Stimulated activated CD4-positive, alpha-beta T cell treated with anti-CD3 and anti-CD28 coated beads, Interleukin-12 subunit alpha, Interleukin-12 subunit beta, amount 100 ng/mL, for 48 hours (primary cell): ENCODE measurements at places on chromosomes 13 and 19.
A peak's percentile ranks its signal among the peaks of the same experiment; 100 is the strongest.

DNA sequence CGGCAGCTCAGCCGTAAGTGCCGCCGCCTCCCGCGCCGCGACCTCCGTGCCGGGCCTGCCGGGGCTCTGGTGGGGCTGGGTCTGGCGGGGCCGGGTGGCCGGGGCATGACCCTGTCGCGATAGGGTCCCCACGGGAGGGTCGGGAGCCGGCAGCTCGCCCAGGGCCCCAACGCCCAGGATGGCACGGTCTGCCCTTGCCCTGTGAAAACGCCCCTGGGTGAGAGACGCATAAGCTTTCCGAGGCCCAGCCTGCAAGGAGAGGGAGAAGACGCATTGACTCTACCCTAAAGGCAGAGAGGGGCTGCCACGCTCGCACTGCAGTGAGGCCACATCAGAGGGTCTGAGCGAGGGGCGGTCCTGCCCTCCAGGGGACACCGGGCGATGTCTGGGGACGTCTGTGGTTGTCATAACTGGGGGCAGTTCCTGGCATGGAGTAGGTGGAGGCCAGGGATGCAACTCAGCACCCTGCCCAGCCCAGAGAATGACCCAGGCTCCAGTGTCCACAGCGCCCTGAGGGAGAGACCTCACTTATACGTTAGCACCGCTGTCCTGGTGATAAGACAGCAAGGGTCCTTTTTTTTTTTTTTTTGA lies 539 bp downstream of the ZNF554 start:
- DNase-seq: no peak

DNA sequence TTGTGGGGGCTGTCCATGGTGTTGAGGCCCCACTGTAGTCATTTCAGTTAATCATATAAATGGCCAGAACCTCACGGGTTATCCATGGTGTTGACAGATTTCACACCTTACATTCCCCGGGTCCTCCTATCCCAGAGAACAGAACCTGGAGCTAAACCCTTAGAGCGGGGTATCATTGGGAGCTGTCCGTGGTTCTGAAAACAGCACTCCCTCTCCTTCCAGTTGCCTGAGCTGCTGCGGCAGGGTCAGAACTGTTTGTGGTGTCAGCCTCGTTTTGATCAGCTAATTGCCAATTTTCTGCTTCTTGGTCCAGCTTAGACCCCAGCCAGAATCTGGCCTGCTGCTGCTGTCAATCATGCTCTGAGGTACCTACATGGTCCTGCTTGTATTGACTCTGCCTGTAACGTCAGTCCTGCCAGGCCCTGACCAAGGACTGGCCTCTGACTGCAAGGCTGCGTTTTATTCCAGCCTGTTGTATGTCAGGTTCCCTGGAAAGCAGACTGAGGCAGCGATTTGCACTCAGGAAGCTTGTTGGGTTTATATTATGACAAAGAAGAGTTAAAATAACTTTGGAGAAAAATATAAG lies 55.8 kb upstream of the KCTD15 start:
- DNase-seq: no peak

- DNase-seq: peak; percentile 62
These were observed 1.0 kb downstream of the GPR108 start for GRCh38 chr19:6736169-6736916.

GRCh38 chr19:43957891-43958290 lies 6.9 kb downstream of the ZNF221 start:
- no peak for DNase-seq

GRCh38 chr13:50104493-50104892 lies 89.2 kb downstream of the KCNRG start:
- no peak for DNase-seq

DNA sequence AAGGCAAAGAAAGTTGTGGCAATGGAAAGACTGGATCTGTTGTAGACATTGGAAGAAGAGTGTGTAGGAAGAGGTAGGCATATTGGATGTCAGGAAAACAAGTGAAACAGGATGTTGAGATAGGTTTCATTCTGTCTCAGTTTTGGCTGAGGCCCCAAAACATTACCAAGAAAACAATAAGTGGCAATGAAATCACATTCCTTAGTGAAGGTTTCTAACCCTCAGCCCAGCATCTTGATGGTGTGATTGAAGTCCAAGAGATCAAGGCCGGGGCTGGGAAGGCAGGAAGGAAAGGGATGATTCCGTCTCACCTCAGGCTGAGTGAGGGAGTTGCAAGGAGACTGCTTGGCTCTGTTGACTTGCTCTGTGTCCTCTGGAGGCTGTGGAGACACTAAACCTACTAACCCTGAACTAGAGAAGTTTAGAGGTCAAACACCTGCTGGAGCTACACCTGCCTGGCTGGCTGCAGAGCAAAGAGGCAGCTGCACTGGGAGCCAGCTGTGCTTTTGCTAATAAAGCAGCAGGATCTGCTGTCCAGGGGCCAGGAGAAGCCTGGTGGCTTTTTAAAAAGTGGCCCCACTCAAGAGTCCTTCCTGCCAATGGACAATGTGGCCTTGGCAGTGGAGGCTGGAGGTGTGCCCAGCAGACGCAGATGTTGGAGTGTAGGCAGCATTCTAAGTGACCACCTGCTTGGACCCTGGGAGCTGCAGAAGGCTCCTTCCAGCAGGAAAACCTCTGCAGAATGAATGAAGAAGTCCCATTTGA lies 53.6 kb downstream of the DGKH start:
- DNase-seq: no peak

- no peak for DNase-seq
These were observed 1140.4 kb downstream of the EFNB2 start for GRCh38 chr13:105395041-105395440.

- no peak for DNase-seq
These were observed 484.0 kb downstream of the MYO16 start for GRCh38 chr13:109113427-109113826.
